ENCODE measurements at places on chromosomes 13 and 19.

- DNase-seq: no peak
Observed at GRCh38 chr13:39777527-39778061, 122.1 kb downstream of the COG6 start.

DNA sequence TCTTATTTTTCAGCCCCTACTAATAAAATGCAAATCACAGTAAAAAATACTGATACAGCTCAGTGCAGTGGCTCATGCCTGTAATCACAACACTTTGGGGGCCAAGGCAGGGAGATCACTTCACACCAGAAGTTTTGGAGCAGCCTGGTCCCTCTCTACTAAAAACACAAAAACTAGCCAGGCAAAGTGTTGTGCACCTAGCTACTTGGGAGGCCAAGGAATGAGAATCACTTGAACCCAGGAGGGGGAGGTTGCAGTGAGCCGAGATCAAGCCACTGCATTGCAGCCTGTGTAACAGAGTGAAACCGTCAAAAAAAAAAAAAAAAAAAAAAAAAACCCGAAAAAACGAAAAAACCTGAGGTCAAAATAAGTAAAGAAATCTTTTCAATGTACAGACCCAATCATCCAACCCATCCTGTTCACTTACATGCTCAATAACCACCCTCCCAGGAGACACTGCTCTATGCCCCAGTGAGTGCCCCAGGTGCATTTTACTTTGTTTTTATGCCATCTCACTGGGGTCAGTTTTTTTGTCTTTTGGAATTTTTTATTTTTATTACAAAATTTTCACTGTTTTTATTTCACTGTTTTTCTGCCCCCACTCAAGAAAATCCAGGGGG, 107.0 kb downstream of the ZNF486 start:
- DNase-seq: no peak

DNA sequence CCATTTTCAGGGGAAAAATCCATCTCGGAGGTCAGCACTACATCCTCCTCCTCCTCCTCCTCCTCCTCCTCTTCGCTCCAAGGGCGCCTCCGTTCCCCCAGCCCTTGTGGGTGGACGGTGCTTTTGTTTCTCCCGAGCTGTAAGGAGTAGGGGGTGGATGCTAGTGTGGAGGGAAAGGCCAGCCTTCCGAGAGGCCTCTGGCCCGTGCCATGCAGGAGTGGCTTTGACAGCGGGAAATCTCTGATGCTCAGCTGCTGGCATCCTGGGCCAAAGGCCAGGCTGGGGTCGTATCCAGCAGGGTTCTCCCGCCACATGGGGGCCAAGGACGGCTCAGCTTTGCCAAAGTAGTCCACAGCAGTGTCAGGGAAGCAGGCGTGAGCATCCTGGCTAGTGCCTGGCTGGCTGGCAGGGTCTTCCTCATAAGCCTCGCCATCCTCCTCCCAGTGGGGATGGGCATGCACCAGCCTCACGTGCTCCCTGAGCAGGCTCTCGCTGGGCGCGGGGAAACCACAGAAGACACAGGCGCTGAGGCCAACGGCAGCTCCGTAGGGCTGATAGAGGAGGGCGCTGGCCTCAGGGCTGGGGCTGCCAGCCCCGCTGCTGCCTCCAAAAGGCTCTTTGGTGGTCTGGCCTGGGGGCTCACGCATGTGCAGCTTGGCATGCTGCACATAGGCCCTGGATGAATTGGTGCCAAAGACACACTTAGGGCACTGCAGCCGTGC, 10.5 kb downstream of the WIZ start:
- DNase-seq: no peak

- no peak for DNase-seq
Observed at GRCh38 chr13:111903143-111903542, 163.8 kb upstream of the SOX1 start.

DNA sequence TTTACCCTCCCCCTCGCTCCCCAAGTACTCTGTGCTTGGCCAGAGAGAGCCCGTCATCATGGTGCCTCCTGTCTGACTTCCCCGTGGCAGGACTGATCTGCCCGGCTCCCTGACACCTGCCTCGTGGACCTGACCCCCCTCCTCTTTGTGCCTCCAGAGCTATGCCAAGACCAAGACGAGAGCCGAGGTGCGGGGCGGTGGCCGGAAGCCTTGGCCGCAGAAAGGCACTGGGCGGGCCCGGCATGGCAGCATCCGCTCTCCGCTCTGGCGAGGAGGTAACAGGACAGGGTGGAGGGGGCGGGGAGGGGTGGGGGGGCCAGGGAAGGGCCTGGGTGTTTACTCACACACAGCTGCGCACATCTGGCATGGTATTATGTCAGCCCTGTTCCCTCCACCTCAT, 4.5 kb downstream of the MRPL4 start:
- no peak for DNase-seq

DNA sequence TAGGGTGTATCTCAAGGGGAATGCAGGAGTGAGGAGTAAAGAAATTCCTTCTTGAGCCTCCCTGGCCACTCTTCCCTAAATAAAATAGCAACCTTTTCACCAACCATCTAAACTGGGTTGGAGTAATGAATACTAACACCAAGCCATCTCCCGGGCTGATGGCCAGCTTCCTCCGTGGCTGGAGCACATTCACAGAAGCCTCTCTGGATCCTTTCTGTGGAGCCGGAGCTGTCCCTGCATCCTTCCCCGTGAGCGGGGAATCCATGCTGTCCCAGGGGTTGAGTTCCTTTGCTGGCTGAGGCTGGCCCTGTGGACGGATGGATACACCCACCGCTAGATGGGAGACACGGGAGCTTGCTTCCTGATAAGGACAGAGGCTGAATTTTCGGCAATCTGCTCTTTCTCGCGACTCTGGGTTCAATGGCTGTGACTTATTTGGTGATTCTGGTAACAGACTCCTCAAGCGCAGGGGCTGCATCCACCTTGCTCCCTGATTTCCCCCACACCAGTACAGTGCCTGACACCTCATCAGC, 370.3 kb downstream of the ZNF536 start:
- no peak for DNase-seq

GRCh38 chr13:113835461-113836270, 28.2 kb downstream of the GAS6 start:
- no peak for DNase-seq

DNA sequence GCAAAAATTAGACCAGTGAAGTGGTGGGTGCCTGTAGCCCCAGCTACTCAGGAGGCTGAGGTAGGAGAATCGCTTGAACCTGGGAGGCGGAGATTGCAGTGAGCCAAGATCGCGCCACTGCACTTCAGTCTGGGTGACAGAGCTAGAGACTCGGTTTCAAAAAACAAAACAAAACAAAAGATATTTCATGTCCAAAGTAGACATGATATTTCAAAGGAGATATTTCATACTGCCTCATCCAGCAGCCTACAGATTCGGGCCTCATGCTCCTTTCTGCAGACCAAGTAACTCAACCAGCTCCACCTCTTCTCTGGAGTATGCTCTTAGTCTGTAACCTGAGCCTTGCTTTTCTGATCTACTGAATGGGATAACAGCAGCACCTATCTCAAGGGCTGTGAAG, 15.0 kb downstream of the ZC3H4 start:
- DNase-seq: no peak

DNA sequence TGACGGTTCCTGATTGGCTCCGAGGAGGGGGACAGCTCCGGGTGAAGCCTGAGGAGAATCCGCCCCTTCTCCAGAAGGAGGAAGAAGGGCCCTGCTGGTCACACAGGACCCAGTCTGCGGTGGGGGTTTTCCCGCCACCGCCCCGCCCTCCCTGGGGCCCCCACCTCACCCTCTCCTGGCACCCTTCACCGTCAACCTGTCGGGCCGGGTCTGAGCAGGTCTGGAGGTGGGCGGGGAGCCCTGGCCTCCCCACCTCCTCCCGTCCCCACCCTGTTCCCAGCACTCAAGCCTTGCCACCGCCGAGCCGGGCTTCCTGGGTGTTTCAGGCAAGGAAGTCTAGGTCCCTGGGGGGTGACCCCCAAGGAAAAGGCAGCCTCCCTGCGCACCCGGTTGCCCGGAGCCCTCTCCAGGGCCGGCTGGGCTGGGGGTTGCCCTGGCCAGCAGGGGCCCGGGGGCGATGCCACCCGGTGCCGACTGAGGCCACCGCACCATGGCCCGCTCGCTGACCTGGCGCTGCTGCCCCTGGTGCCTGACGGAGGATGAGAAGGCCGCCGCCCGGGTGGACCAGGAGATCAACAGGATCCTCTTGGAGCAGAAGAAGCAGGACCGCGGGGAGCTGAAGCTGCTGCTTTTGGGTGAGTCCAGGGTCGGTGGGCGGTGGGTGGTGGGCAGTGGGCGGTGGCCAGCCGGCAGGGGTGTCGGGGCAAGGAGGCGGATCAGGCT, at the start of gene GNA15:
Gene GNA15, plus strand, starts transcription at position 73 of the 723 bp plus-strand sequence. Its CDS starts 418 bp downstream, at position 491.
- no peak for DNase-seq

DNA sequence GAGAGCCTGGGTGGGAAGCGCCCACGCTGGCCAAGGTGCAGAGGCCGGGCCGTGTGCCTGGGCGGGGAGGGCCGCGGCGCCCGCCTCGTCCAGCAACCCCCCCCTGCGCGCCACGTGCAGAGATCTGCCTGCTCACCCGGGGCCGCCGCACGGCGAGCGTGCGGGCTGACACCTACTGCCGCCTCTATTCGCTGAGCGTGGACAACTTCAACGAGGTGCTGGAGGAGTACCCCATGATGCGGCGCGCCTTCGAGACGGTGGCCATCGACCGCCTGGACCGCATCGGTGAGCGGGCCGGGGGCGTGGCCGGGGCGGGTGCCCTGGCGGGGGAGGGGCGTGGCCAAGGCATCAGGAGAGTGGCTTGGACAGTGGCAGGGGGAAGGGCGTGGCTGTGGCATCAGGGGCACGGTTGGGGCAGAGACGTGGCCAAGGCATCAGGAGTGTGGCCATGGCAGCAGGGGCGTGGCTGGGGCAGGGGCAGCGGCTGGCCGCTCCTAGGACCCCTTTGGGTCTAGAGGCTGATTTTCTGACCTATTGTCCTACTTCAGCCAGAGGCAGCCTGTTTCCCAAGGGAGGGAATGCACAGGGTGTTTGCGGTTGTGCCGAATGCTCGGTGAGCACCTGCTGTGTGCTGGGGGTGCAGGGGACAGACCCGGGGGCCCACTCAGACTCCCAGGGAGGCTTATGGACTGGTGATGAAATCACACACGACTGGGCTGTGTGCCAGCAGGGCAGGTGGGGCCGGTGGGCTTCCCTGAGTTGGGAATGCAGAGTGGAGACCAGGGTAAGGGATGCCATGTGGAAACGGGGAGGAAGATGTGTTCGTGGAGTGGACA, 19.4 kb downstream of the POLRMT start:
- no peak for DNase-seq

DNA sequence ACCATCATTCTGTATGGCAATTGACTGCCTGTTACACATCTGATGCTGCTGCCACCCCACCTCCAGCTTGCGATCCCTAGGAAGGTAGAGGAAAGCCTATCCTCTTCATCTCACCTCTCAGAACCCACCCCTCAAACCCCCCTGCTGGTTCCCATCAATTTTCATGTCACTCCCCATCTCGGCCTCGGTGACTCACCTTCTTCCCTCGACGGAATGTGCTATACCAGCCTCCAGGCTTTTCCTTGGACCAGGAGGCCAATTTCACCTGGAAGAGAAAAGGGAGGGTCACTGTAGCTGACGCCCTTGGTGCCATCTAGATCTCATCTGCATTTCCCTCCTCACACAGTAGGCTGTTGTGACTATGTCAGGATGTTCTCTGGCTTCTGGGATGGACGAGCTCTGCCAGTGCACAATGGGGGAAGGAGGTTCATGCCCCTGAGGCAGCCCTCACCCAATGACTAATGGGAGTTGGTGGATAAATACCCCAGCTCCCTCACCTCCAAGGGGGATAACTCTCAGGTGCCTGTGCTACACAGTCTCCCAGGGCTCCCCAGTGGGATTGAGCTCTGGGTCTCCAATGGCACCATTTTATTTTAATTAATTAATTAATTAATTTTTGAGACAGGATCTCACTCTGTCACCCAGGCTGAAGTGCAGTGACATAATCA, 26.4 kb upstream of the OLFM2 start:
- DNase-seq: no peak

- no peak for DNase-seq
Observed at GRCh38 chr19:55493052-55493644, 4.9 kb downstream of the SSC5D start.
